ENCODE measurements at places on chromosomes 16 and 17. TPM values are rescaled to one million over a fixed set of nuclear protein-coding genes. Genes with fewer than 3 reads are reported as not detected.

The KRT27 gene
- total RNA-seq = not detected

The GRAPL gene
- total RNA-seq = 0.73 TPM

The SOST gene
- not detected for total RNA-seq

The DNAH3 gene
- under 0.01 TPM for total RNA-seq

The ASPHD1 gene
- 2.5 TPM for total RNA-seq

The USB1 gene
- total RNA-seq = 26.4 TPM

The POLR3K gene
- total RNA-seq = 6.6 TPM

The NSMCE1 gene
- 51.8 TPM for total RNA-seq

The TAT gene
- total RNA-seq = 566 TPM

The CTF1 gene
- 2.6 TPM for total RNA-seq

The TOX3 gene
- 6.9 TPM for total RNA-seq

The IRX5 gene
- total RNA-seq = 59.0 TPM

The TBC1D3E gene
- not detected for total RNA-seq

The CD68 gene
- total RNA-seq = 70.5 TPM

The XYLT2 gene
- total RNA-seq = 27.5 TPM

The GSPT1 gene
- 68.5 TPM for total RNA-seq

The ATP2C2 gene
- total RNA-seq = 6.0 TPM

The GNG13 gene
- not detected for total RNA-seq

The SPATA2L gene
- 15.1 TPM for total RNA-seq

The ROGDI gene
- total RNA-seq = 23.3 TPM

The TMC6 gene
- 18.6 TPM for total RNA-seq
